ENCODE measurements at places on chromosomes 16 and 17. TPM values are rescaled to one million over a fixed set of nuclear protein-coding genes. Genes with fewer than 3 reads are reported as not detected.

PKMYT1 gene
- total RNA-seq: 4.2 TPM

RPA1 gene
- total RNA-seq: 17.2 TPM

CCL16 gene
- not detected for total RNA-seq

ODF4 gene
- total RNA-seq: not detected

CCL17 gene
- not detected for total RNA-seq

APRT gene
- 51.5 TPM for total RNA-seq

C16orf74 gene
- total RNA-seq: 154 TPM

RPL13 gene
- 1,876 TPM for total RNA-seq

AIPL1 gene
- not detected for total RNA-seq

GJD3 gene
- total RNA-seq: not detected

JPH3 gene
- not detected for total RNA-seq

DNAAF1 gene
- total RNA-seq: not detected

C17orf67 gene
- 0.17 TPM for total RNA-seq

RNF166 gene
- 11.2 TPM for total RNA-seq

TANC2 gene
- 138 TPM for total RNA-seq

ZNF423 gene
- total RNA-seq: 0.33 TPM

TCAP gene
- total RNA-seq: 0.33 TPM

ETV4 gene
- total RNA-seq: 34.9 TPM

HES7 gene
- total RNA-seq: 1.9 TPM

MAP2K6 gene
- total RNA-seq: 0.35 TPM

CCL3 gene
- total RNA-seq: not detected

EVPLL gene
- total RNA-seq: not detected

NPIPB9 gene
- 5.8 TPM for total RNA-seq

WNT9B gene
- not detected for total RNA-seq

TVP23A gene
- total RNA-seq: not detected

AOC2 gene
- 2.8 TPM for total RNA-seq

ABCA10 gene
- total RNA-seq: 5.0 TPM

DLX4 gene
- 0.49 TPM for total RNA-seq

SYNGR3 gene
- total RNA-seq: 3.6 TPM

HCRT gene
- not detected for total RNA-seq

LDAF1 gene
- total RNA-seq: 131 TPM

RGS9 gene
- 2.8 TPM for total RNA-seq

TRAPPC2L gene
- 21.5 TPM for total RNA-seq

KRTAP4-1 gene
- not detected for total RNA-seq

EPX gene
- total RNA-seq: not detected

IGF2BP1 gene
- not detected for total RNA-seq

PYDC1 gene
- total RNA-seq: not detected

ARSG gene
- total RNA-seq: 2.7 TPM

CRHR1 gene
- total RNA-seq: not detected
